Stimulated activated CD8-positive, alpha-beta memory T cell treated with anti-CD3 and anti-CD28 coated beads, Interleukin-4, amount 100 ng/mL, for 48 hours (primary cell): ENCODE measurements at places on chromosomes 7 and 10.

DNA sequence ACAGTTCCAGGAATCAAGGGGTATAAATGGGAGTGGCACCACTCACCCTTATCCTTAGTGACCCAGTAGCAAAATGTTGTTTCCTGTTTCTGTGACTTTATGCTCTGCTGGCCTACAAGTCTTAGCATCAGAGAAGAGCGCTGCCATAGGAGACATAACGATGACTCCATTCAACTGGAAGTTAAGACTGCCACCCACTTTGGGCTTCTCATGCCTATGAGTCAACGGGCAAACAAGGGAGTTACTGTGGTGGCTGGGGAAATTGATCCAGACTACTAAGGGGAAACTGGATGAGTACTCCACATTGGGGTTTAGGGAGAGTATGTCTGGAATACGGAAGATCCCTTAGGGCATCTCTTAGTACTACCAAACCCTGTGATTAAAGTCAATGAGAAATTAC is 40.6 kb upstream of the PIK3CG start:
- DNase-seq: no peak

DNA sequence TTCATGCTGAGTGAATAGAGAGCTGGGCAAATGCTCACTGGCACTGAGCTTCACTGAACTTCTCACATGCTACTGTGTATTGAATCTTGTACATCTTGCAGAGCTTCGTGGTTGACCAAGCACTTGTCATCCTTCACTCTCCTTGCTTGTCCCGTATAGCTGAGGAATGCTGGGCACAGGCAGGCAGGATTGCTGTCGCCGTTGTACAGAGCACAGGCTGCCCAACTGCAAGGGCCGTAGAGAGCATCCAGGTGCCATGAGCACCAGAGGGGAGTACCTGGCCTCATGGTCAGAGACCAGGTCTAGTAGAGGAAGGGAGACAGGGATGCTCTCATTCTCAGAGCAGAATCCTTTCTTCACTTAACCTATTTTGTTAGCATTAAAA is 99.8 kb upstream of the RET start:
- peak; percentile 14 for DNase-seq

DNA sequence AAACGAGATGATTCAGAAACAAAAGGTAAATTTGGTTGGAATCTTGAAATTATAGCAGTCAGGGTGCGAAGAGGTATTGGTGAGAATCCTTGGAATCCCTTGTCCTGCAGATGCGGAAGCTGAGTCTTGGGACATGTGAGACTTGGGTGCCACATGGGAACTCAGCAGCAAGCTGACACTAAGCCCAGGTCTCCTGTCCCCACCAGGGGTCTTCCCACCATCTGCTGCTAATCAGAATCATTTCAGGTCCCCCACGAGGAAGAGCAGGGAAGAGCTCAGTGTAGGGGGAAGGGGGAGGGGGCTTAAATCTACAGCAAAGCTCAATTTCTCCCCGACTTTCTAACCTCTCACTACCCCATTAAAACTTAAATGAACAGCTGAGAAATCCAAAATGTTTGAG is 126.1 kb upstream of the BMPER start:
- DNase-seq: no peak

DNA sequence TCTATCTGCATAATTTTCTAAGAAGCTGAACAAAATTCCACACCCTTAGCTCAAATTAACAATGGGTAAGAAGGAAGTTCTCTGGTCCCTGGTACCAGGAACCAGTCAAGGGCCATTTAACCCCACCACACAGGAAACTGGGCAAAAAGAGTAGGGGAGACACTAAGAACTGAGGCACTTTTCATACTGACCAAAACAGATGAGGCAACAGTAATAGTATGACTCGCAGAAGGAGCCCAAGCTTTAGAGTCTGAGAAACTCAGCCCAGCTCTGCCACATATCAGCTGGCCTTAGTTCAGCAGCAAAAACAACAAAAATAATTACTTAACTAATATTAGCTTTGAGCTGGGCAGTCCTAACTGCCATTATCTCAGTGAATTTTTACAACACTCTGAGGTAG is 221.2 kb downstream of the FAM107B start:
- DNase-seq: no peak

GRCh38 chr10:88238615-88238914 is 344.6 kb downstream of the RNLS start:
- DNase-seq: no peak

- DNase-seq: no peak
Measured at GRCh38 chr7:38673795-38674194, 42.6 kb upstream of the AMPH start.

DNA sequence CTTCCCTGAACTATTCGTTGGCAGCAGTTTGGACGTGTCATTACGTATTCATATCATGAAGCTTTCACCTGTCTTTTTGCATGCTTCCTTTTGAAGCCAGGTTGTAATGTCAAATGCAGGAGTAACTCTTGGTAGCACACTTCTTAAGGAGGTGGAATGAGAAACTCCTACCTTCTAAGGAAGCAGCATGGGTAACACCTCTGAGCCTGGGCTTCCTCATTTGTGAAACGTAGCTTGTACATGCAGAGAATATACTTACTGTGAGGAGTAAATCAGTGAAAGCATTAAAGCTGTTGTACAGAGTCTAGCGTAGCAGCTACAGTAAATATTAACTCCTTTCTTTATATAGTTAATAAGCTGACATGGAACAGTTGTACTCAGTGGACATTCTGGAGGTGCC is 21.1 kb downstream of the CUL1 start:
- no peak for DNase-seq

- no peak for DNase-seq
Measured at GRCh38 chr7:144027974-144028373, 20.8 kb upstream of the OR2A5 start.

- no peak for DNase-seq
Measured at GRCh38 chr10:24254180-24254579, 45.2 kb downstream of the KIAA1217 start.

- DNase-seq: no peak
Measured at GRCh38 chr7:83684928-83685327, 36.0 kb upstream of the SEMA3E start.

GRCh38 chr10:7477538-7478334 is 66.9 kb upstream of the SFMBT2 start:
- DNase-seq: no peak

- no peak for DNase-seq
Measured at GRCh38 chr7:66682350-66683093, 53.8 kb downstream of the KCTD7 start.

DNA sequence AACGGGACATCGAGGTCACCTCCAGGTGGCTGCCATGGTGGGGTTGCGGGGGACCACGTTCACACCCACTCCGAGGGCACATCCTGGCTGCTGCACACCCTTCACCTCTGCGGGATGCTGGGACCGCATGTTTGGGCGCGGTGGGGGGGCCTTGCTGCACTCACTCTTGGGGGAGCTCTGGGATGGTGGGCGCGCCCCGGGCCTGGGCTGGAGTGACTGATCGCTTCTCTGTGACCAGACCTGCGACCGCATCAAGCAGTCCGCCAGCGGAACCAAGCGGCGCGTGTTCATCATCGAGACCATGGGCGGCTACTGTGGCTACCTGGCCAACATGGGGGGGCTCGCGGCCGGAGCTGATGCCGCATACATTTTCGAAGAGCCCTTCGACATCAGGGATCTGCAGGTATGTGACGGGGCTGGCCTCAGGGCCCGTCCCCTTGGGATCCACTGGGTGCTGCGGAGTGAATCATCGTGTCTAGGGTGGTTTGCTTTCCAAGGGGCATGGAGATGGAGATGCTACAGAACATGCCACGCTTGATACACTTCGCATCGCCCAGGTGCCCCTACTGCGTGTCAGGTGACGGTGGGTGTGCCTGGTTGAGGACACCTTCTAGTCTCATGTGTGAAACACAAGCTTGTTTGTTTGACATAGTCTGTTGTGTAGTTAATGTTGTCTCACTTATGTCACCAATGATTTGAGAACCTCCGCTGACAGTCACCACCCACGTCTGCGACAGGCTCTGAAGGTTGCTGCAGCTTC is 42.8 kb downstream of the PITRM1 start:
- no peak for DNase-seq

DNA sequence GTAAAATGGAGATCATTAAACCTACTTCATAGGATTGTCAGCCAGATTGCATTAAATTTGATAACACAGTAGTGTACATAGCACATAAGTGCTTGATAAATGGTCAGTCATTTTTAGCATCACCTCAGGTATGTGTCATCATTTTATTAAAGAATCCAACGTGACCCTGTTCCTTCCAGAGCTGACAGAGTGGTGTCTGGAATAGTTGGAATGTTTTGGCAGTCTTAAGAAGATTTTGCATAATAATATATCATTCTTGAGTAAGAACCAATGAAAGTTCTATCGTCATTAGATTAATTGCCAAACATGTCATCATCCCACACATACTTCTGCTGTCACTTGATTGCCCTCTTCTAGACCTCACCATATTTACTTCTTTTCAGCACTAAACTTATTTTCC is 451.4 kb upstream of the POM121L12 start:
- DNase-seq: no peak

GRCh38 chr10:16352146-16352545 is 84.7 kb upstream of the PTER start:
- no peak for DNase-seq

DNA sequence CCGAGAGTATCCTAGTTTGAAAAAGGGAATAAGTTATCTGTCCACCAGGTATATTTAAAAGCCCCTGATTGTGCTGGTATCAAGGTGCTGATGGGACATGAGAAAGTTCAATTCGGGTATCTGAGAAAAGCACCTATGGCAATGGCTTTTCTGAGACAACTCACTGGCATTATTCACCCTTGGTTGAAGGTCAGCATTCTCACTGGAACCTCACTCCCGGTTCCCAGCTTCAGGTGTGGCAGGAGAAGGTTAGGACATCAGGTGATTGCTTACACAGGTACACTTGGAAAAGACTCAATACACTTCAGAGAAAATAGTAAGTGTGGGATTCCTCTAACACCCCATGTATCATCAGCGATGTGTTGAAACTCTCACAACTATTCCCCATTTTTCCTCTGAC is 643.1 kb downstream of the INHBA start:
- no peak for DNase-seq

DNA sequence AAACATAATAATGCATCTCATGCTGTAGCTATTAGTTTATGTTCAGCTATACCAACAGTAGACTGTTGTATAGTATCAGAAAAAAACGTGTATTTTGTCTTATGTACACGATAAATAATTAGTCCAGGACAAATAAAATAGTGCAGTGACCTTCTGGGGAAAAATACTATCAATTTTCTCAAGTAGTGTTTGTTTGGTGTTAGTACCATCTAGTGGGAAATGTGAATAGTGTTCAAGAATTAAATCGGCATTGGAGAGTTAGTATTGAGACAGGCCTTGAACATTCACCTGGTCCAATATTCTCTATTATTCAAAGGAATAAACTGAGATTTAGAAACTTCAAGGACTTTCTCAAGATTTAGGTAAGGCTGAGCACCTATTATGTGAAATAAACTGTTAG is 21.7 kb upstream of the OR2A5 start:
- no peak for DNase-seq

GRCh38 chr10:91864744-91865143 is 44.5 kb downstream of the FGFBP3 start:
- no peak for DNase-seq

- peak; percentile 77 for DNase-seq
Measured at GRCh38 chr7:45196374-45196773, 38.8 kb downstream of the RAMP3 start.

- peak; percentile 63 for DNase-seq
Measured at GRCh38 chr10:118259288-118259906, 82.7 kb downstream of the FAM204A start.

- no peak for DNase-seq
Measured at GRCh38 chr7:151565541-151565940, 45.8 kb upstream of the RHEB start.

GRCh38 chr7:100763556-100764140 is 30.3 kb downstream of the ZAN start:
- DNase-seq: no peak

DNA sequence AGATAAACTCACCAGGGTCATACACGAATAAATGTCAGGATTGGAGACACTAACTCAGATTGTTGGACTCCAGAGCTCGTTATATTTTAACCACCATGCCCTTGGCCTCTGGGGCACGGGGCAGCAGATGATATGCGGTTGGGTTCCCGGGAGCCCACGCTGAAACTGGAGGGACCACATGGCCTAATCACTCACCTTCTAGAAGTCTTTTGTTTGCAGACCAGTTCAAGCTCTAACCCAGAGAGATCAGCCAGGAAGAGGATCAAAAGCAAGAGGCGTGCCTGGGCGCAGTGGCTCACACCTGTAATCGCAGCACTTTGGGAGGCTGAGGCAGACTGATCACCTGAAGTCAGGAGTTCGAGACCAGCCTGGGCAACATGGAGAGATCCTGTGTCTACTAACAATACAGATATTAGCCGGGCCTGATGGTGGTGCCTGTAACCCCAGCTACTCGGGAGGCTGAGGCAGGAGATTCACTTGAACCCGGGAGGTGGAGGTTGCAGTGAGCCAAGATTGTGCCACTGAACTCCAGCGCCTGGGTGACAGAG is 42.6 kb upstream of the ECHDC3 start:
- DNase-seq: no peak

- no peak for DNase-seq
Measured at GRCh38 chr7:87310790-87311419, 34.6 kb upstream of the CROT start.

DNA sequence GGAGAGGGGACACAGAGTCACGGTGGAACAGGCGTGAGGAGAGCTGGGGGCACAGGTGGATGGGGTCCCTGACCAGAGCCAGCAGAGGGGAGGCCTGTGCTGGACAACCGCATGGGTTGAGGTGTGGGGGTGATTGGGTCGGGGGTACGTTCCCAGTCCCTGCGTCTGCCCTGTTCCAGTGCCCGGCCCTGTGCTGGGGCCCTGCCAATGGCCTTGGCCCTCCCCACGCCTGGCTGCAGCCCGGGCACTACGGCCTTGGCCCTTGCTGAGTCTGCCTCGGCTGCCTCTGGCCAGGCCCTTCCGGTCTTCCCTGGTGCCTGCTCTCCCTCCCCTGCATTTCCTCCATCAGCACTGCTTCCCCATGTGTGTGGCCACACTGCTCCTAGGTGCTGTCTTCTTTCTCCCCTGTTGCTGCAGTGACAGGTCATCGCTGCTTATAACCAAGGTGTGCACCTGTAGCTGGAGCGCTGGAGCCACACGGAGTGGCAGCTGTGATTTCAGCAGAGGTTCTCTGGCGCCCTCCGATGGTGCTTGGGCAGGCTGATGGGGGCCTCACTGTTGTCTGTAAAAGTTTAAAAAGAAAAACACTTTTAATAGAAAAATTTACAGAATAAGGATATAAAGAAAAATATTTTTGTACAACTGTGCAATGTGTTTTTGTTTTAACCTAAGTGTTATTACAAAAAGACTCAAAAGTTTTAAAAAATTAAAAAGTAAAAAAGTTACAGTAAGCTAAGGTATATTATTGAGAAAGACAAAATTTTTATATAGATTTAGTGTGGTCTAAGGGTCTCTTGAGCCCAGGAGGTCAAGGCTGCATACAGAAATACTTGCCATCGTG is 45.2 kb upstream of the BHLHA15 start:
- DNase-seq: peak; percentile 80
